ENCODE measurements at places on chromosomes 4 and X.

DNA sequence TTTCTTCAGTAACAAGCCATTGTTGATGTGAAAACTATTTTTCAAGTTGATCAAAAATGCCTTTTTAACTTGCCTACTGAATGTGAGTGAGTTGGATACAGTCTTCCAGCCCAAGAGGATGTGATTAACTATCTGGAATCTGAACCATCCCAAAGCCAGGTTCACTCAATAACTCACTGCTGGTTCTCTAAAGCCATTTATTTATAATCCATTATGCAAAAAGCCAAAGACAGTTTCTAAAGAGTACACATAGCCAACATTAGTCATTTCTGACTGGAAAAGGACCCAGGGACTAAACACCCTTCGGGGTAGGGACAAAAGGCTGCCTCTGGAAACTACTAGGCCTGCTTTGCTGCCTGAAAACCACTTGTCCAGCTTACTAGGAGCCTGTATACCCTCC lies 109.6 kb downstream of the SHROOM4 start:
- DNase-seq, result no peak

GRCh38 chrX:7334253-7334935 lies 186.4 kb upstream of the PUDP start:
- DNase-seq, result no peak

- DNase-seq, result no peak
Observed at GRCh38 chr4:78638337-78639172, 87.0 kb downstream of the ANXA3 start.

DNA sequence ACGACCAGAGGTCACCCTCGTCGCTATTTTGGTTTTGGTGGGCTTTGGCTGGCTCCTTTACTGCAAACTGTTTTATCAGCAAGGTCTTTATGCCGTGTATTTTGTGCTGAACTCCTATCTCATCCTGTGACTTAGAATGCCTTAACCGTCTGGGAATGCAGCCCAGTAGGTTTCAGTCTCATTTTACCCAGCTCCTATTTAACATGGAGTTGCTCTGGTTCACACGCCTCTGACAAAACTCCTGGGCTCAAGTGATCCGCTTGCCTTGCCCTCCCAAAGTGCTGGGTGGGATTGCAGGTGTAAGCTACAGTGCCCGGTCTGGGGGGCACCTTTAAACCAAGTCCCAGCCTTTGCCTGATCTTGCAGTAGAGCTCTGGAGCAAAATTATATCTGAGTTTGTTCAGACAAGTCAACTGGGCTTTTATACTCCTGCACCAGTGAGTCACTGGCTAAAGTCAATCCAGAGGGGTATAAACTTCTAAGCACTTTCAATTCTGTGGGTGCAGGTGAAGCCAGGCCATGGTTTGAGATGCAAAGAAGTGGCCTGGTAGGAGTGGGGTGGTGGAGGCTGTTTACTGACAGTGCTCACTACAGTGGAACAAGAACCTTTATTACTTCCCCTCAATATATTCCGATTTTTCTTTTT lies 50.2 kb downstream of the MGST2 start:
- no peak for DNase-seq

DNA sequence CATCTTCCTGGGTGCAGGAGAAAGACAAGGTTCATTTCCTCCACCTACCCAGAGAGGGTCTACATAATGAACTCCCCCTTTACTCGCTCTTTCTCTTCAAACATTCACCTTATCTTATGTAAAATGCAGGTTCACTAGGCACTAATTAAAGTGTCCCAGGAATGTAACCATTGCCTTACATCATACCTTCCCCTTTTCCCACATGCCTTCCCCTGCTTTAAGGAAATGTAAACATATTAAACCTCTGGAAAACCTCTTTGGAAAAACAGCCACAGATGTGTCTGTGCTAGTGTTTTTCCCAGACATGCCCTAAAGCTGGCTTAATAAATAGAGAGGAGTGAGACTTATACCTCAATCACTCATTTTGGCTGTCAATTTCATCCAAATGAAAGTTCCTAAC lies 15.8 kb downstream of the TBC1D9 start:
- no peak for DNase-seq

DNA sequence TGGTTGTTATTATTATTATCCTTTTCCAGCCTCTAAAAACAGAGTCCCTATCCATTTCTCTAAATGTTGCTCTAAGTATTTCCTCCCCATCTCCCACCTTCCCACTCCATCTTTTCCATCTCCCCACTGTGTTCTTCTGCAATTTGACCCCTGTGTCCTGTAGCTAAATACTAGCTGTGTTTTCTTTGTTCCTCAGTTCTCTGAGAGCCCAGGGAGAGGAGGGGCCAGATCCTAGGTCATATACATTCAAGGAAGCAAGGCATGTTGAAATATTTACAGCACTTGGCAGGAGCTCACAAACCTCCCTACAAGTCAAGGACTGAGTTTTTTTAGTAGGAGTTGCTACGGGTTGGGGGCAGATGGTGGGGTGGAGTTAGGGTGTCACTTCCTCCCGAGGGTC lies 10.5 kb downstream of the SLC16A2 start:
- DNase-seq, result no peak
